ENCODE measurements at places on chromosomes 2 and 18.

DNA sequence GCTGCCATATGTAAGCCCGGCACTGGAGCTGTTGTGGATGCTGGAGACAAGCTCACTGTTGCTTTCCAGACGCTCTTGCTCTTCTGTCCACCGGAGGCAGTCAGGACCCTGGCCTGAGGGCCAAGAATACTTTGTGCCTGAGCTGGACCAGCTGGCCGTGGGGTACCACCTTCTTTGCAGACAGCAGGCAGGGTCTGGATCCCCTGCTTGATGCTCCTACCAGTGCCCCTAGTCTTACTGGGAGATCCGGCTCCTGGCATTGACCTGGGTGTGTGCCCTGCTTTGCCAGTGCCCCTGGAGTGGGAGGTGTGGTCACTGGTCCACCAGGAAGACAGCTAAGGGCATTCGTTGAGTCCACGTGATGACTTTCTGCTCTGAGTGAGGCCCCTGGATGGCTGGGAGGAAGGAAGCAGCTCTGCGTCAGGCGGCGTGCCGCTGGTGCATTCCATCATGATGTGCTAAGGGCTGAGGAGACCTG lies 59.3 kb downstream of the LRRFIP1 start:
- DNase-seq = no peak

GRCh38 chr2:131556998-131557397 lies 29.3 kb downstream of the CCDC74A start:
- no peak for DNase-seq

DNA sequence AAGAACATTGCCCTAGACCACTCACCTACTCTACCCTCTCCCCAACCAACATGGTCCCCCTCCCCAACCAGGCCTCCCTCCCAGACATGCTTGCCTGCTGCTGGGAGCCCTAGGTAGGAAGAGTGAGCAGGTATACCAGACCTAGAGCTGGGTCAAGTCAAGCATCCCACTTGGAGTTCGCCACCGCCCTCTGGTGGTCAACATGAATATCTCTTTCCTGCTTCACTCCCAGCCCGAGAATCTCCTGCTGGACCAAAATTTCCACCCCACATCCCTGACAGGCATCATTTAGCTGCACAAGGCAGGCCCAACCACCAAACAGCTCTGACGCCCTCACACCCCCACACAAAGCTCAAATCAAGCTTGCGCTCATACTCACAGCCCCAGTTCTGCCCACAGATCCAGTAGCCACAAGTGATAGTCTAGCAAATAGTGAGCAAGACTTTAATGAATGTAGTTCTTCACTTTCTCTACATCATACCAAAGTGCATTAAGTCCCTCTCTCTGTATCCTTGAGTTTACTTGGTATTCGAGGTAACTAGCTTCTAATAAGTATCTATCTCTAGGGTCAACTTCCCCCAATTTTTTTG lies 116.0 kb downstream of the TNS1 start:
- peak; percentile 59 for DNase-seq

GRCh38 chr18:31533236-31533635 lies 35.3 kb downstream of the DSG2 start:
- DNase-seq = no peak

DNA sequence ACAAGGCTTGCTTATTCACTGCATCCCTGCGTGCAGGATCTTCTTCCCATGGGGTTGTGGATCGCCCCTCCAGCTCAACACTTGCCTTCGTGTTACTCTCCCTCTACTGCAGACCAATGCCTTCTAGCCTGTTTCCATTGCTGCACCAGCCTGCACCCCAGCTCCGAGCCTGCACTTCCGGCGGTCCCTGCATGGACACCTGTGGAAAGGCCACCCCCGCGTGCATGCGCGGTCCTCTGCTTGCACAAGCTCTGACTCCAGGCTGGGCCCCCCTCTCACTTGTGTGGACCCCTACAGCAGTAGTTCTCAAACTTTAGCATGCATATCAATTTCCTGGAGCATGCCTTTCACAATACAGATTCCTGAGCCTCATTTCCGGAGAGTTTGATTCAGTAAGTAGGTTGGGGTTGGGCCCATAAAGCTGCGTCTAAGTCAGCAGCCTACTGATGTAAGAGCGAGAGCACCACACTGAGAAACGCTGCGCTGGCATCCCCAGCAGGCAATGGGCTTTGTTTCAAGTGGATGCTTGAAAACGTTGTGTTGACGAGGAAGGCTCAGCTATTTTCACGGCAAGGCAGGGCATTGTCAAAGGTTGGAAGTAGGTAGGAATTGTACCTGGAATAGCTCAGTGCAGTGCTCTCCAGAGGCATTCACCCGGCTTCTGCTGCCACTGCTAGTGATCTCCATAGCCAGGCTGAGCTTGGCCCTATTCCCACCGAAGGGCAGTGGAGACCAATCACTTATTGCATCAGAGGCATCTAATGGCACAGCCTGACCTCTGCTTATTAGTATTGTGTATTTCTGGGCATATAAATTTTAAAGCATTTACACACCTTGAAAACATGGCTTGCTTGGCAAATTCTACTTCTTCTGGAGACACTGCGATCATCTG lies 32.6 kb downstream of the CREG2 start:
- no peak for DNase-seq

GRCh38 chr2:127531221-127531648 lies 4.2 kb upstream of the MYO7B start:
- DNase-seq = no peak

- DNase-seq = no peak
These were observed 27.7 kb upstream of the ELOA2 start for GRCh38 chr18:47063096-47063495.

DNA sequence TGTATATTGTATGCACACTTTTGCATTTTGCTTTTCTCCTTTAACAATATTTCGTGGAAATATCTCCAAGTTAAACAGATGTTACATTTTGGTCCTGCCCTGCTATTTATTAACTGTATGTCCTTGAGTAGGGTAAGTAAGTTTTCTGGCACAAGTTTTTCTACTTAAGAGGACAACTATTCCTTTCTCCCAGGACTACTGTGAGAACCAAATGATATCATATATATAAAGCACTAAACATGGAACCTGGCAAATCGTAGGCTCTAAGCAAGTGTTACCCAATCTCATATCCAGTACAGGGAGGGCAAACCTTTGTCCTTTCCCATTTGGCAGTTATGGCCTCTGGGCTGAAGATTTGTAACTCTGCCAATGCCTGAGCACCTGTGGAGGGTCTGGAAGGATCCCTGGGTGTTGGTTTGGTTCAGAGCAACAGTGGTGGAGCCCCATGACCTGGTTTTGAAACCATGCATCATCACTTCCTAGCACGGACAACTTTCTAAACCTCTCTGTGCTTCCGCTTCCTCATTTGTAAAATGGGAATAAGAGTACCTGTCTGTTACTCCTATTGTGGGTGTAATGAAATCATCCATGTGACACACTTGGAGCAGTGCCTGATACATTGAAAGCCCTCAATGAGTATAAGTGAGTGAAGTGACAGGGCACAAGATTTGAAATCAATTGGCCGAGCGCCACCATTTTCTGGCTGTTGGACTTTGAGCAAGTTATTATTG lies 28.3 kb upstream of the ICOS start:
- no peak for DNase-seq

DNA sequence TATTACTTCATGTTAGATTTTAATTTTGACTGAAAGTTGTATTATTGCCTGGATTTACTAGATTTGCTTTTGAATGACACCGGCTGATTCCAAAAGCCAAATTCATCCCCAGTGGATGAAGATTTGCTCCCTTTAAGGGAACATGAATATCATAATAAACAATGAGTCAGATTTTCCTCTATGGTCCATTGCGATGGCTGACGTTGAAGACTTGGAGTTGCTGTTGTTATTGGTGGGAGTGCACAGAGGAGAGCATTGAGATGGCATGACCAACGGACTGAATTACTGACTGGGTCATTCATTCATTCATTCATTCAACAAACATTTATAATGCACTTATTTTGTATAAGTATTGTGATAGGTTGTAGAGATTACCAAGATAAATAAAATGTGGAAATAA lies 33.4 kb upstream of the LYPD1 start:
- no peak for DNase-seq

DNA sequence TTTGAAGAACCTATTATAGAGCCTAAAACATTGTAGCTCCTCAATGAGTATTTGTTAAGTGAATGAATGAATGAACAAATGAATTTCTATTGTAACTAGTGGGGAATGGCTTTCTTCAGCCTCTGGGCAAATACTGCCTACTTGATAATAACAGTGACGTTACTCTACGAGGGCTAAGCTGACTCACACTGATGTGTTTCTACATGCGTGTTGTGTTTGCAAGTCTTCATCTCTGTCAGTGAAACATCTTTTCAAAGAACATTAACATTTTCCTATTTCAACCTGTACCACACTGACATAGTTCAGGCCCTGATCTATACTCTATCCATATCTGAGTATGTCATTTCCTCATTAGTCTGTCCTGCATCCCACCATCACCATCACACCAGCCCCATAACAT lies 319.9 kb upstream of the ACVR2A start:
- no peak for DNase-seq

GRCh38 chr2:133732982-133733900 lies 165.0 kb upstream of the NCKAP5 start:
- no peak for DNase-seq
